CD4-positive, alpha-beta T cell treated with Interleukin-12 subunit alpha and Interleukin-12 subunit beta, for 1 hour (primary cell): ENCODE measurements at places on chromosomes 4 and X.

DNA sequence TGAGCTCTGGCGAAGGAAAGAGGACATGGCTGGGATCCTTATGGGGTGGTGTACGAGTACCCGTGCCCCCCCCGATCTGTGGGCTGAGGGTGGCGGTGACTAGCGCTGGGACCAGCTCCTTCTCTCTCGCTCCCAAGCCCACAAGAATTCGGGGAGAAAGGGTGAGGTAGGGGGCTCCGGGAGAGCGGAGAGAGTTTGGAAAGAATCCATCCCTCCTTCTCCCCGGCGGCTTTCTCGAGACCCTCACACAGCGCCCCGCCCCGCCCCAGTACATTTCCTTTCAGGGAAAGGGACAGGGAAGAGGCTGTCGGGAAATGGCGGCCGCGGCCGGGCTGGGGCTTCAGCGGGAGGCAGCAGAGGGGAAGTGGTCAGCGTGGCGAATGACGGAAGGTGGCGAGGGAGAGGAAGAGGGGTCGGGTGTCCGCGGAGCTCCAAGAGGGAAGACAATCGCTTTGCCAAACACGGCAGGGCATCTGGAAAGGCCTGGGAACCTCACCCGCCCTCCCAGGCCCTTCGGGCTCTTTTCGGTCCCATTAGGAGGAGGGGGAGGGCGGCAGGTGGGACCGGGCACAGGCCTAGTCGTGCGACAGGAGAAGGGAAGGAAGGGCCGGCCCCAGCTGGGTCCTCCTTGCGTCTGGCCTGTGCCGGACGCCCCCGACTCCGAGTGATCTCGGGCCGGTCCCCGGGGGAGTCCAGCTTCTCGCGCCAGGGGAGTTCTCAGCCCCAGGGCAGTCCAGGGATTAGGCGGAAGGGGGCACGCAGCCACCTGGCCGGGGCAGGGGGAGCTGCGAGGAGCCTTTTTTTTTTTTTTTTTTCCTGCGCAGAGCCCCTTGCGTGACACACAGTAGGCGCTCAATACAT, 10.2 kb downstream of the HNRNPH2 start:
- DNase-seq: peak; percentile 43

DNA sequence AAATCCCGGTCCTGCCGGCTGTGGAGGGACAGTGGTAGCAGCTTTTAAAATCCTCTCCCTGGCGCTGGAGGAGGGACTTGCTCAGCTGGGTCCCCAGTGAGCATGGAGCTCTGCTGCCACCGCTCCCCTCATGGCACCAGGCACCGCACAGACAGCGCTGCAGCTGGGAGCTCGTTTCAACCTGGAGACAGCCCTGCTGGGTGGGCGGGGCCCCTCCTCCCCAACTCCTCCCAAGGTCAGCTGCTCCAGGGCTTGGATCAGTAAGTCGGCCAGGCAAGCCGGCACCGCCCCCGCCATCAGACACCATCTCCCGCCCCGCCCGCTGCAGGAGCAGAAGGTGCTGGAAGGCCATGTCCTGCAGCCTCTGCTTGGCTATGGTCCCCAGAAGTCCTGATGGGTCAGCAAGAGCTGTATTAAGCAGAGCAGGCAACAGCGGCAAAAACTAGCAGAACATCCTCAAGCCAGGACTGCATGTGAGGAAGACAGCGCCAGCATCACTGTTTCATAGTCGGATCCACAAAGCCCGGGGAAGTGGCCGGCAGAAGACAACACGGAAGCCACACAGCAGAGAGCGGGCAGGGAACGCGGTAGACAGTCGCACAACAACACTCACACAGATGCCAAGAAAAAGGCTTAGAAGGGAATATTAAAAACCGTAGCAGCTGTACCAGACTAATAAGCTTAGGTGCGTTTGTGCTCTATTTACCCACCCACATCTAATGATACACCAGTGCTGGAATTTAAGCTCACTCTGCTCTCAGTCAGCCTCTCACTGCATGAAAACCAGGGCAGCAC, 16.2 kb downstream of the ZFYVE28 start:
- no peak for DNase-seq

GRCh38 chrX:130393451-130394074, 8.1 kb upstream of the GPR119 start:
- DNase-seq: peak; percentile 1

GRCh38 chr4:89899152-89899551, 4.5 kb downstream of the MMRN1 start:
- no peak for DNase-seq

GRCh38 chr4:17688011-17688441, 73.6 kb downstream of the MED28 start:
- no peak for DNase-seq

DNA sequence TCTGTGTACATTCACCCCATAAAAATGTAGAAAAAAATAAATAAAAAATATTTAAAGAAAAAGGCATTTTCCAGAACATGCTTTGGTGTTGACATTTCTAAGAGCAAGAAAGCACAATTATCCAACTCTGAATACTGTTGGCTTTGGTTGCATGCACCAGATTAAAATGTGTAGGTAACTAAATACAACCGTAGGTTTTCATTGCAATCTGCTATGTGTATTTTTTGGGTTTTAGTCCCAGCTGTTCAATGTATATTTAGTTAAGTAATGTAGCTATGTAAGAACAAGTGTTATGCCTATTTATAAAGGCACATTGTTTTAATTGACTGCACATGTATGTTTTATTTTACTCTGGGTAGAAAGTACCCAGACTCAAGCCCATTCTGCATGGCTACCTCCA, 108.1 kb upstream of the PAQR3 start:
- no peak for DNase-seq

DNA sequence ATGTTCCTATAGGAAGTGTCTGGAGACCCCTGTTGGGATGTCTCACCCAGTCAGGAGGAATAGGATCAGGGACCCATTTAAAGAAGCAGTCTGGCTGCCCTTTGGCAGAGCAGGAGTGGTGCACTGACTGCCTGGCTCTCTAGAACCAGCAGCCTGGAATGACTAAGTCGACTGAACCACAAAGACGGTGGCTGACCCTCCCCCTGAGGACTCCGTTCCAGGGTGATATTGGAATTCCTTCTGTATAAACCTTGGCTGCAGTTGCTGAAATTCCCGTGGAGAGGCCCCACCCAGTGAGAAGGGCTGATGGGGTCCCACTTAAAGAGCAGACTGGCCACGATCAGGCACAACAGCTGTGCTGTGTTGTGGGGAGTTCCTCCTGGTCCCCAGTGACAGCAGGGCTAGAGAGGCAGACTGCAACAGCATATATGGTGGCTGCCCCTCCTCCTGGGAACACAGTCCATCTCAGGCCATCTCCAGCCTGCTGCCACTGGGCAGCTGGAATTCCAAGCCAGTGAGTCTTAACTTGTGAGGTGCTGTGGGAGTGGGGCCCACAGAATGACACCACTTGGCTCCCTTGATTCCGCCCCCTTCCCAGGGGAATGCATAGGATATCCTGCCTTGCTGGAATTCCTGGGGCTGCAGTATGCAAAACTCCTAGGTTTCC, 41.8 kb upstream of the RLIM start:
- DNase-seq: no peak

GRCh38 chr4:89356086-89356485, 48.5 kb upstream of the GPRIN3 start:
- no peak for DNase-seq

DNA sequence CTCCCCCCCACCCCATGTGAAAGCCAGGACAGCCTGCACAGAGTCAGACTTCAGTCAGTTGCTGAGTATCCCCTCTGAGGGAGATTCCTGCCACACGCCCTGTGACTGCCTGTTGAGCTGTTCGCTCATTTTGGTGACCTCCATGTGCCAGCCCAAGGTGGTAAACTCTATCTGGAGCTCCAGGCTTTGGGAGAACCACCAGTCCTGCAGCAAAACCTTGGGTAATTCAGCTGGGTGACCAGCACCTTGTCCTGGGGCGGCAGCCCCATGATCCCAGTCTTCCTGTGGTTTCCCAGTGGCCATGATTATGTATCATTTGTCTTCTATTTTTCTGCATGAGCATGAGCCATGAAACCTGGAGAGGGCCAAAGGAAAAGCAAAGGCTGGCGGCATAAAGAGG, 73.4 kb downstream of the NBDY start:
- no peak for DNase-seq

- no peak for DNase-seq
Observed at GRCh38 chr4:149595500-149595899, 220.1 kb downstream of the IQCM start.

DNA sequence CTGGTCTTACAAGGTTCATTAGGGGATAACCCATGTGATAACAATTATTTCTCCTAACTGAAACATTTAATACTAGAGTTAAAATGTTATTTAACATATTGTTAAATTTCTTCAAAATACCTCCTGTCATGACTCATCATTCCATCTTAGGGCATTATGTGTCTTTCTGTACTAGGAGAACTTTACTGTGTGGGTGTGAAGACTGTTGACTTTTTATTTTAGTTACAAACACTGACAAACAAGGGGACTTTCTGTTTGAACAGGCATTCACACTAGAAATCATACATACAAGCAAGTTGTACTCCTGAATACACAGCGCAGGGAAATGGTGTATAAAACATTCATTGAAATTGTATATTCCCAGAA, 175.9 kb downstream of the FBXW7 start:
- DNase-seq: no peak

DNA sequence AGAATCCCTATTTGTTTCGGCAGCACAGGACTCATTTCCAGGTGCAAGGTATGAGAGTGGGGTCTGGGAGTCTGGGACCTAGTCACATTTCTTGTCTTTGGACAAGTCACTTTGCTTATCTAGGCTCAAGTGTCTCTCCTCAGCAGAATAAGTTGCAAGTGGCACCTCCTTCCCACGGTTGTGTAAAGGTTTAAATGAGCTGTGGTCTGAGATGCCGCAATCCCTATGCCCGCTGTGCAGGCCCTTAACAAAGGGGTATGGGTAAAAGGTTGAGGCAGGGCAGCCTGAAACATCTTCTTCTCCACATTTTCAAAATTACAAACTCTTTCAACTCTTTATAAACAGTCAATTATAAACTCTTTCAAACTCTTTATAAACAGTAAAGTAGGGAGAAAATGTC, 93.7 kb downstream of the RTL5 start:
- DNase-seq: no peak

DNA sequence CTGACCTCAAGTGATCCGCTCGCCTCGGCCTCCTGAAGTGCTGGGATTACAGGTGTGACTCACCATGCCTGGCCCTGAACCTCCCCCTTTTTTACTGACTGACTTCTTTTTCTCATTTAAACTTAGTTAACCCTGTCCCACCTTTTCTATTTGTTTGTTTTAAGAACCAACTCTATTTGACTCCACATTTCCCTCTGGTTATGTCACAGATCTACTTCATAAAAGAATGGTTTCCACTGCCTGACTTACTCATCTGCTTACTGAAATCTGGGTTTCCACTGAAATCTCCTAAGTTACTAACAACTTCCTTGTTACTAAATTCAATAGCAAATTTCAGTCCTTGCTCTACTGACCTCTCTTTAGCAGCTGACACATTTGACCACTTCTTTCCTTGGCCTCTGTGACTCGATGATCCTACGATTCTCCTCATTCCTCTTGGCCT, 28.0 kb upstream of the NSUN7 start:
- no peak for DNase-seq

DNA sequence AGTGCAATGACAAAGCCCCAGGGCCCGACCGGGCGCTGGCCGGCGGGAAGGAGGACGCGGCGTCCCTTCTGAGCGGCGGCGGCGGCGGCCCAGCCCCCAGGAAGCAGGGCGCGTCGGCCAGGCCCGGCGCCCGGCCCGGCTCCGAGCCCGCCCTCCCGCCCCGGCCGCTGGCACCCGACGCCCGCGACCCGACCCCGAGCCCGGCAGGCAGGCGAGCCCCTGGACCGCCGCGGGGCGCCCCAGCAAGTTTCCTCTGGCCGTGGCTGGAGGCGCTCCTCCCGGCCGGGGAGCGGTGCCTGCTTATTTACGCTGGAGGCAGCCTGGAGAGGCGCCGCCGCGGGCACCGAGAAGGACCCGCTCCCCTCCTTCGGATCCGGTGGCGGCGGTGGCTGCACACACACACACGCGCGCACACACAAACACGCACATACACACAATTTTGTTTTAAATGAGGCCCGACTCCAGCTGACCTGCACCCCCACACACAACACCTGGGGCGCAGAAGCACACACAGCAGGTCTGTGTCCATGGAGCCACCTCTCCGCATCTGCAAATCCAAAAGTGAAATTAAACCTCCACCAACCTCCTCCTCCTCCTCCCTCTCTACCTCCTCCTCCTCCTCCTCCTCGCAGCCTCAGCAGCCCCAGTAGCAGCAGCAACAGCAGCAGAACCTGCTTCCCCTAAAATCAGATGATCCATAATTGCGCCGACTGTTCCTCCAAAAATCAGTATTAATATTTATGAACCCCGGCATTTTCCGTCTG, 669 bp downstream of the IRF2 start:
- DNase-seq: peak; percentile 68

DNA sequence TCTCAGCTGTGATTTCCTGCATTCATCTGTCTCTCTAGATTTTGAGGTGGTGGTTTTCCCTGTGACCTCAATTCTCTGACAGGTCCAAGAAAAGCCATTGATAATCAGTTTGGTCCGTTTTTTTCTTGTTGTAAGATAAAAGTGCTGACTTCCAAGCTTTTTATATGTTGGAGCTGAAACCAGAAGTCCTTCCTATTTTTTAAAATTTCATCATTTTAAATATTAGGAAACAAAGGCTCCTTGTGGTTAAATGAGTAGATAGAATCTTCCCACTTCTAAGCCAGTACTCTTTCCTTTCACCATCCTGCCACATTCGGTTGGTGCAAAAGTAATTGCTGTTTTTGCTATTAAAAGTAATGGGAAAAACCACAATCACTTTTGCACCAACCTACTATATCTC, 18.3 kb downstream of the RNF175 start:
- no peak for DNase-seq

DNA sequence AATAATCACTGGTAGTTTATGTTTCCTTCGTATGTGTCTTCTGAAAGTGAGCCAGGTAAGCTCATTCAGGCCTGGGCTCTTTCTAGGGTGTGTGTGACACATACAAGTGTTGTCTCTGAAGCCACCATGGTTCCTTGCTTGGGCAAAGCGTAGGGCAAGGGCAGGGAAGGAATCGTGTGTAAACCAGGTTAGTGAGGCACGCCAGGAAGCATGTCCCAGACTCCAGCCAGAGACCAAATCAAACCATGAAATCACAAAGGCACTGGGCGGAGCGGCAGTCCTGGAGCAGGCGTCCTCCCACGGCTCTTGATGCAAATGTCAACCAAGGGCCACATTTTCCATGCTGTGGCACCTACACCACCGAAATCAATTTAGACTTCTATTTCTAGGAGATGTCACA, 67.0 kb downstream of the NYX start:
- no peak for DNase-seq

DNA sequence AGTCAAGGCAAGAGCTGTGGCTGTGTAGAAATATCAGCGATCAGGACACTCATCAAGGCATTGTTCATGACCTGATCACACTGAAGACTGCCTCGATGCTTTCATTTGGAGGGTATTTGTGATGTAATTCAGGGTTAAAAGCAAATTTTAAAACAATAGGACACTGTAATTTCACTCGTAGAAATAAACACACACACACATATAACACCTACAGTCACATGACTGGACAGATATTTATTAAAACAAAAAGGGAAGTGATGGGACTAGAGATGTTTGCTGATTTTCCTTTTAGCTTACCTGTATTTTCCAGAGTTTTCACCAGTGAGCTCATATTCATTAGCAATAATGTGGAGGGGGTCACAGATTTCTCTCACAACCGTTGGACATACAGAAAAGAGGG, 51.1 kb upstream of the KDR start:
- DNase-seq: no peak
